Eye (tissue), 1 donor: ENCODE measurements at places on chromosomes 1 and 21.

DNA sequence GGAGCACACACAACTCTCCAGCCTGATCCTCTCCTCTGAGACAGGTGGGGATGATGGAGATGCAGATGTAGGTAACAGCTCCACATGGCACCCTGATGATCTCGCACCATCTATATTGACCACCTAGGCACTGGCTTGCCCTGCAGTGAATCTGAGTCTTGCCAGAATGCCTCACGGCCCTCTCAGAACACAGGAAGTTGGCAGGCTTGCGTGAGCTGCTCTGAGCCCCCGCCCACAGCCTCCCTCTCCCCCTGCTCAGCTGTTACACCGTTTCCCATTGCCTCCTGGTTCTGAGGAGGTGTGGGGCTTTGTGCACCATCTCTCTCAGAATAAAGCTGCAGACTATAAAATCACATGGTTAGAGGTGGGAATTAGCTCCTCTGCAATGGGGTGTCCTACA, 48.0 kb downstream of the URB2 start:
- DNase-seq: no peak

GRCh38 chr1:201418461-201418860, 3.1 kb downstream of the TNNI1 start:
- DNase-seq: no peak

DNA sequence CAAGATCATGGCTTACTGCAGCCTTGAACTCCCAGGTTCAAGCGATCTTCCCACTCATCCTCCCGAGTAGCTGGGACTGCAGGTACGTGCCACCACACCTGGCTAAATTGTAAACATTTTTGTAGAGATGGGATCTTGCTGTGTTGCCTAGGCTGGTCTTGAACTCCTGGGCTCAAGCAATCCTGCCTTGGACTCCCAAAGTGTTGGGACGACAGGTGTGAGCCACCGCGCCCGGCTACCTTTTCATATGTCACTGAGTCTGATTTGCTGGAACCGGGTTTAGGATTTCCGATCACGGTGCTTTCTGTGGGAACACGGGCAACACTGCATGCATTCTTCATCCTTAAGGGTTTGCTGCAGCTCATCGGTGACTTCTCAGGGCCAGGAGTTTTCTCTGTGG, 32.2 kb upstream of the PCBP3 start:
- no peak for DNase-seq

GRCh38 chr1:90850181-90850897, 133.2 kb upstream of the BARHL2 start:
- peak; percentile 66 for DNase-seq

- DNase-seq: no peak
Measured at GRCh38 chr1:109500941-109501381, 7.1 kb downstream of the CYB561D1 start.

GRCh38 chr1:6093071-6093470, 47.4 kb downstream of the KCNAB2 start:
- no peak for DNase-seq

GRCh38 chr1:109984190-109984455, 442 bp upstream of the AHCYL1 start:
- DNase-seq: no peak

- DNase-seq: no peak
Measured at GRCh38 chr1:113616156-113616555, 143.1 kb downstream of the PHTF1 start.

DNA sequence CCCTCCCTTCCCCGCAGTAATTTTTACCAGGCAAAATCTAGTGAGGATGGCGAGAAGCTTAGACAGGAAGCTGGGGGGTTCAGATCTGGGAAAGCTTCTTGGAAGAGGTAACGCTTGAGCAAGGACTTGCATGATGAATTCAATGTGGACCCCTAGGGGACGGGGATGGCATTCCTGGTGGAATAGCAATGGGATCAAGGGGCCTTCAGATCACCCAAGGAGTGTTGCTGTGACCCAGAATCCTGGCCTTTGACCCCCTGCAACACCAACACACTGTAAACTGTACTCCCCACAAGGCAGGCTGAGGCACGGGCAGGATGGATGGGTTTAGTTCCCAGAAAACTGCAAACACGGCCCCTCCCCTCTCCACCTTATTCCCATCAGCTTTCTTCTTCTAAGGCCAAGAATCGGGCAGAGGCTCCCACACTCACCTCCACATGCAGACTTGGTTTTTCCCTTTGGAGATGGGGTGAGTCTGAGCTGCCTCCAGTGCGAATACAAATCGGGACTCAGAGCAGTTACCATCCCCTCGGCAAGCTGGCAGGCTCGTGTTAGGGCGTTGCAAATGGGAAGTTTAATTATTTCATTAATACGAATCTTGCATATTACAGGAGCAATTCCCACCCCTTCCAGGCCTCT, 20.1 kb downstream of the DISP3 start:
- no peak for DNase-seq

GRCh38 chr1:165279882-165280281, 76.6 kb downstream of the LMX1A start:
- DNase-seq: no peak

GRCh38 chr1:167465018-167465417, 53.3 kb downstream of the CD247 start:
- no peak for DNase-seq

DNA sequence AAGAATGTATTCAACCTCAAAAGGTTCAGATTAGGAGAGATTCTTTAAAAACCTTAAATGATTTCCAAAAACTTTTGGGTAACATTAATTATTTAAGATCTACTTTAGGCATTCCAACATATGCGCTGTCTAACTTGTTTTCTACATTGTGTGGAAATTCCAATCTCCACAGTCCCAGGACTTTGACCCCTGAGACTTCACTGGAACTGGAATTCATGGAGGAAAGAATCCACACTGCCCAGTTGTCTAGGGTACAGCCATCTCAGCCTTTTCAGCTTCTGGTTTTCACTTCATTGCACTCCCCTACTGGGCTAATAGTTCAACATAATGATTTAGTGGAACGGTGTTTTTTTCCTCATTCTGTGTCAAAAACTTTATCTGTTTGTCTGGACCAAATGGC, 161.5 kb downstream of the IER5 start:
- DNase-seq: peak; percentile 44

- DNase-seq: no peak
Measured at GRCh38 chr1:87000460-87000859, 86.0 kb downstream of the HS2ST1 start.

- no peak for DNase-seq
Measured at GRCh38 chr1:85189120-85189519, 11.7 kb downstream of the SYDE2 start.

GRCh38 chr1:40039757-40040510, 595 bp upstream of the CAP1 start:
- no peak for DNase-seq

DNA sequence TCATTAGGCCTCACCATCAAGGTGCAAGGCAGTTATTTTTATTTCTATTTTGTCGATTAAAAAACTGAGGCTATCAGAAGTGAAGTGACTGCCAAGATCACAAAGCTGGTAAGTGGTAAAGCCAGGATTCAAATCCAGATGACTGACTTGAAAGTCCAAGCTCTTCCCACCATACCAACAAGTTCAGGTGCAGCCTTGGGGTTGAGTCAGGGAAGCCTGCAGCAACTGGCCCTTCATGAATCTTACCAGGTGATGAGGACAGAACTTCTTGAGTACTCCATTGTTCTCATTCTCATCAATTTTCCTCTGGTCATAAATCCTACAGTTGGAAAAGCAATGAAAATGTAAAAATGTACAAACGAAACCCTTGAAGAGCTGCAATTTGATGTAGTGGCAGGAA, 20.2 kb downstream of the PEA15 start:
- DNase-seq: no peak

DNA sequence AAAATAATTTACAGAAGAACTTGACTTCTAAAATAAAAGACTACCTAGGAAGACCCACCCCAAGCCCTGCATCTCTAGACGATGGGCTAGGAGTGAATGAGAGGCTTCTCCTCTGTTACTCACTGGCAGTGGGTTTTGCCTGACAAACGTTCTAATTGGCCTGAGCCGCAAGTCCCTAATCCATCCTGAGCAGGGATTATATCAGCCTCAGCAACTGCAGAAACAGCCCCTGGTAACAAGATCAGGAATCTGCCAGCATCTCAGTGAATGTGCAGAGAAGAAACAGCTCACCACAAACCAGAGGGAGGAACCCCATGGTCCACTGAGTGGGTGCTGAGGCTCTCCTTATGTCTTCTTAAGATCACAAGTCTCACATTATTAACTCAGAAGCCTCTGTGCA, 240.6 kb downstream of the BRINP2 start:
- DNase-seq: peak; percentile 44

- DNase-seq: no peak
Measured at GRCh38 chr1:58763214-58763613, 20.6 kb downstream of the JUN start.

DNA sequence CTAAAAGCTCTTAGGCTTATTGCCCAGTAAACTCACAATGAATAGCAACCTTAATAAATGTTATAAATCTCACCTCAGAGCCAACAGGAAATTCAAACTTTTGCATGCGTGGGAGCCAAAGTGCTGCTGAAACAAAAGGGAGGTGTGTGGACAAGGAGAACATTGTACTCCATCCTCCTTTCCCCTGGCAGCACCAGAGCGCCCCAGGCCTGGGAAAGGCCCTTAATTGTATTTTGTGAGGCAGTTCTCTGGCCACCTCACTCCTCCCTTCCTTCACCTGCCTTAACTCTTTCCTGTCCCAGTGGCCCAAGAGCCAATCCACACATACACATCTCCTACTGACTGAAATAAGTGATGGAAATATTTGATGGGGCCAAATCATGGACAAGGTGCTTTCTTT, 648.5 kb downstream of the LMO4 start:
- DNase-seq: no peak

DNA sequence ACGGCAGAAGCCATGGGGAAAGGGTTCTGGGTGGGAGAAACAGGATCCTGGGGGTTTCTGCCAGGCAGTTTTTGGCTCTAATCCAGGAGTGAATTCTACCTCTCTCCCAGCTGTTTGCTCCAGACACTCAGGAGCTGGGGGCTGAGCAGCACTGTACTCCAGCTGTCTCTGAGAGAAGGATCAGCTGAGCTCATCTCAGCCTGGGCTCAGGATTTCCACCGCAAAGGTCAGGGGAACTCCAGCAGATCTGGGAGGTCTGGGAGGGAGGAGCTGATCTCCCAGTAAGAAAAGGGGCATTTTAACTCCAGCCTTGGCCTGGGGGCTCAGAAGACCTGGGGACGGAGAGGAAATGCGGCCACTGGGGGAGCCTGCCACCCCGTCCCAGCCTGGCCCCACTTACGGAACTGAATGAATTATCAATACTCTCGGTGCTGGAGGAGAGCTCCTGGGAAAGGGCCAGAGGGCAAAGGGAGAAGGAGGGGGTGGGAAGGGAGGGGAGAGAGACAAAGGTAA, 17.3 kb downstream of the PI4KB start:
- peak; percentile 60 for DNase-seq

DNA sequence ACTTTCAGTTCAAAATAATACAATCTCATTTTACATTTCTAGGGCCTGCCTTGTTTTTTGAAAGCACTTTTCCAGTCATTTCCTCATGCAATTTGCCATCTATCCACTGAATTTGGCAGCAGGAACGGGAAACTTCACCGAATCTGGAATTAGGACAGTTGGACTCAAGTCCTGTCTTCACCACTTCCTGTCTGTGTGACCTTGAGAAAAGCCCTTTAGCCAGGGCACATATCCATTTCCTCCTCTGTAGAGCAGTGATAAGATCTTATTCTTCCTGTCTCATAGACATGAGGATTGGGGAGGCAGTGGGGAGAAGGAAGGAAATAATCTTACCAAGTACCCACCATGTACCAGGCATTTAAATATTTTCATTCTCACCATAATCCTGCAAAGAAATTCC, 12.0 kb downstream of the VAV3 start:
- DNase-seq: no peak

DNA sequence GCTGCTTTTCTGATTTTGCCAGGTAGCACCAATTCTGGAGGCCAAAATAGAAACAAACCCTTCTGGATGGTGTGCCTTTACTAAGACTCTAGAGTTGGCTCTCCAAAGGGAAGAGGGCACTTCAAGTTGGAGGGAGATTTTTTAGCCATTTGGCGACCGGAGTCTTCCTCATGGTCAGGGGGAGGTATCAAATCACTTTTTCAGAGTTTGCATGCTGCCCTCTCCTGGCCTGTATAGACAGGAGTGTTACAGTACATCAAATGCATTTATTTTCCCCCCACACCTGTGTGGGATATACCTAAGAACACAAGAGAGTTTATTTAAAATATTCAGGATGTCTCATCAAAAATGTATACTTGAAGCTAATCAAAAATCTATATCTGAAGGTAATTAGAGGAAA, 3.2 kb downstream of the GREM2 start:
- DNase-seq: no peak

DNA sequence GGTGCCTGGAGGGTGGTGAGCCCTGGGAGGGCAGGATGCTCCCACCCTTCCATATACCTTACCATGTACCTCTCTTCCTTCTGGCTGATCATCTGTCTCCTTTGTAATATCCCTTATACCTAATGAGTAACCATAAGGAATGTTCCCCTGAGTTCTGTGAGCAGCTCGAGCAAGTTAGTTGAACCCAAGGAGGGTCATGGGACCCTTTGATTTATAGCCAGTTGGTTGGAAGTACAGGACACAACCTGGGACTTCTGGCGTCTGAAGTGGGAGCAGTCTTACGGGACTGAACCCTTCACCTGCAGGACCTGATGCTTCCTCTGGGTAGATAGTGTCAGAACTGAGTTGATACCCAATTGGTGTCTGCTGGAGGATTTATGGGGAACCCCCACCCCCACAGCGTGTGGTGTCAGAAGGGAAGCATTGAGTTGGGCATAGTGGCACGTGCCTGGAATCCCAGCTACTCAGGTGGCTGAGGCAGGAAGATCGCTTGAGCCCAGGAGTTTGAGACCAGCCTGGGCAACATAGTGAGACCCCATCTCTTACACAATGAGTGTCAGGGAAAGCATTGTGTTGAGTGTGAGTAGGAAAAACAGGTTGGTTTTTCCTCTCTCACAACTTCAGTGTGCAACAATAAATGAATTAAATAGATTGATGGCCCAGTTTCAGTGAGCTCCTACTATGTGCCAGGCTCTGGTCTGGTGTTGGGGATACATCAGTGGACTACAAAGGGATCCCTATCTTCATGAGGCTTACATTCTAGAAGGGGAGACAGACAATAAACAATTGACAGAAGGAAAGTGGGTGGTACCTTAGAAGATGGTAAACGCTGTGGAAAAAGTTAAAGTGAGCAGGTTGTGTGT, 16.0 kb downstream of the DNAJC16 start:
- no peak for DNase-seq

- DNase-seq: no peak
Measured at GRCh38 chr1:9680828-9681227, 29.3 kb downstream of the PIK3CD start.
